CD4-positive, alpha-beta T cell treated with Interleukin-1 beta for 1 hour (primary cell): ENCODE measurements at places on chromosomes 2 and 18.
A peak's percentile ranks its signal among the peaks of the same experiment; 100 is the strongest.

- DNase-seq = no peak
These were observed 471.6 kb downstream of the MBD2 start for GRCh38 chr18:53752781-53753367.

GRCh38 chr2:198587741-198588140 lies 783.3 kb downstream of the PLCL1 start:
- no peak for DNase-seq

DNA sequence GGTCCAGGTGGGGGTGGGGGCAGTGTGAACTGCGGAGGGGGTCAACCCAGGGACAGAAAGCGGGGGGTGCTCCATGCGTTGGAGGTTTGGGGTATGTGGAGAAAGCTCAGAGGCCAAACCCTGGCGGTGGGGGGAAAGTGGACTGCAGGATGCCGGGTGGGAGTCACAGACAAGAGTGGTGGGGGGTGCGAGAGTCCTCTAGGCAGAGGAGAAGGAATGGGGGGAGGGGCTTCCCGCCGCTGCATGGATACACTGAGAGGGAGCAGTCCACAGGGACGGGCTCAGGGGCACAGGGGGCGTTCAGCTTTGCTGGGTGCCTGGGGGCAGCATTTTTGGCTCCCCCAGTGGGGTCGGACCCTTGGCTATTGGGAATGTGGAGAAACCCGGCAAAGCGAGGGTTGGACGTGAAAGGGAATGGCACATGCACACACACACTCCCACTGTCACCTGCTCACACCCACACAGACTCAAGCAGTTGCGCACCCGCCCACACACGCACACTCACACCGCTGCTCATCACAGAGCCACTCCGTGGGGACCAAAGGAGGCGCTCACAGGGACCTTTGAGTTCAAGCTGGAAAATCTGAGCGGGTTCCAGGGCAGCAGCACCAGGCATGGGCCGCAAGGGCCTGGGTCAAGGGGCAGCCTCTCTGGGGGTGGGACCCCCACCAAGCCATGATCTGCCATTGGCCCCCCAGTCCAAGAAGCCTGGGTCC lies 7.7 kb downstream of the GBX2 start:
- no peak for DNase-seq

- no peak for DNase-seq
These were observed 185.0 kb upstream of the PID1 start for GRCh38 chr2:229456091-229456490.

DNA sequence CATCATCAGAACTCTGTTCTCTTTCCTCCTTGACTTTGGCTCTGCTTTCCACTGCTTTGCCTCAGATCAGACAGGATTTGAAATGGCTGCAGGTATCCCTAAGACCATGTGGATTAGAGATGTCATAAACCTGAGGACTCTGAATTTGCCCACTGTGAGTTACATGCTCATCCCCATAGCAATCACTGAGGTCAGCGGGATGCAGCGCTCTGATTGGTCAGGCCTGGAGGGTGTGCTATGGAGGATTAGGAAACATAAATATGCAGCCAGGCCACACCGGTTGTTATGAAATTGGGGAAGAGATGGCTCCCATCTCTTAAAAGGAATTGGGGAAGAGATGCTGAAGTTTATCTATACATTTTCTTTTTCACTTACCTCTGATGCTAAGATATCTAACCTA lies 73.7 kb upstream of the DNAJC10 start:
- DNase-seq = peak; percentile 40

DNA sequence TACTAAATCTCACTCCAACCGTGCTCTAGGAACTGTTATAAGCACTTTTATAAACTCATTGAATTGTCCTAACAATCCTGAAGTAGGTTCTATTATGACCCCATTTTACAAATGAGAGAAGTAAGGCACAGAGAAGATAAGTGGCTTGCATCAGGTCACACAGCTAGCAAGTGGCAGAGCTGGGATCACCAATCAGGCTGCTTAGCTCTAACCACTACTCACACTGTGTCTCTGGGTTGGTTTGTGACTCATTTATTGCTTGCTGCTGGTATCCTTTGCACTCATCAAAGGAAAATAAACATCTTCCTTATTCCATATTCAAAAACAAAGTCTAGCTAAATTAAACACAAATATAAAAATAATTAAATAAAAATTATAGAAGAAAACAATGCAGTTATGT lies 42.5 kb upstream of the IL1R2 start:
- no peak for DNase-seq

- no peak for DNase-seq
These were observed 59.1 kb downstream of the TSHZ1 start for GRCh38 chr18:75269696-75270095.

GRCh38 chr2:154698296-154698720 lies at the start of gene KCNJ3:
Gene KCNJ3, plus strand, starts transcription at chr2:154698695. Its CDS starts 81 bp downstream, at chr2:154698776.
- no peak for DNase-seq

- DNase-seq = no peak
These were observed 91.3 kb downstream of the TNS1 start for GRCh38 chr2:217911283-217912097.

- no peak for DNase-seq
These were observed 152.9 kb downstream of the FAM124B start for GRCh38 chr2:224248944-224249371.

DNA sequence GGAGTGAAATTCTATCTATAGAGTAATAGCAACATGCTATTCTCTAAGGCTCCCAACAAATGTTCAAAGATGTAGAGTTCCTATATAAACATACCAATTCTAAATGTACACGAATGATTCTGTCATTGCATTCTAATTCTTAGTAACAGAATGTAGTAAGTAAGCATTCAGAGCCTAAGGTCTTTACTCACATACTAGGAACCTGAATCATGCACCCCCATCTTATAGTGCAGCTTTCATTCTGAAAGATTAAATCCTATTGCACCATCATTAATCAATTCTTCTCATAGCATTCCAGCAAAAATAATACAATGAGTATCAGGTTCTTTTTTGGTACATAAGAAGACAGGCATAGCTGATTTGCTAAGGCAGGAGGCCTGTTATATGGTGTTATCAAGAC lies 230.0 kb downstream of the NCKAP5 start:
- no peak for DNase-seq

DNA sequence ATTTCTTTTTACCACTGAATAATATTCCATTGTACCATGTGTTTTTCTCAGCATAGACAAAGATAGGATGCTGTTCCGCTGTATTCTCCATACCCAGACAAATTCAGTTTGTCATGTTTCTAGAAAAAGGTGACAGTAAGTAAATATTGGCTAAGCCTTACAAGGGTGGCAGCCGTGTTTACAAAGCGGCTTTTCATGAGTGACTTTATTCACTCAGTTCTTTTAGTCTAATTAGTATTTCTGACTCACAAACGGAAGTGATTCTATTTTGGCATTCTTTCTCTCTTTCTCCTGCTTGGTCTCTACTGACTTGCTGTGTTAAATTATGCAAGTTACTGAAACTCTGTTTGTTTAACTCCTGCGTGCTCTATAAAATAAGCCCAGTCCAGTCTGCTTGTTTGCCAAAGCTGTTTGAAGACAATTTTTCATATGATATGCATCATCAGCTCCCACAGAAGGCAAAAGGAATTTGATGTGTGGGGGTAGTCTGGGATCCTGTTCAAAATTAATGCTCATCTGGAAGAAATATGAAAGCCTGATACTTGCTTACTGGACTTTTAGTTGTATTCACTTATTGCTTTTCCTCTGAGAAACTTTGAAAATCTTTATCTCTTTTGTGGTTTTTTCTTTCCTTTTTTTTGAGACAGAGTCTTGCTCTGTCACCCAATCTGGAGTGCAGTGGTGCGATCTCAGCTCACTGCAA lies 2.3 kb upstream of the PLEKHH2 start:
- DNase-seq = no peak

DNA sequence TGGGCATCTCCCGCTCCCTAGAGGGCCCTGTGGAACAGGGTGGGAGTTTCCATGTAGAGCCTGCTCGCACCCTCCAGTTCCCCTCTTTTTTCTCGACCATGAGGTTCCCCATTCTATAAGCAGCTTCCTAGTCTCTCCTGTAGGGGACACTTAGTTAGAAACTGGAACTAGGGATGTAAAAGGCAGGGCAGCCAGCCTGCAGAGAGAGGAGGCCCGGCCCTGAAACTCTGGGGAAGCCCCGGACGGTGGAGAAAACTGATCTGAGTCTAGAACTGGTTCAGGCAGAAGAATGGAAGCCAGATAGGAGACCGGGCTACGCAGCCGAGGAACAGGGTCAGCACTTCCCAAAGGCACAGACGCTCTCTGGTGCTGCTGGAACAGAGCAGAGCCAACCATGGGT lies 51.6 kb upstream of the ATG16L1 start:
- no peak for DNase-seq

DNA sequence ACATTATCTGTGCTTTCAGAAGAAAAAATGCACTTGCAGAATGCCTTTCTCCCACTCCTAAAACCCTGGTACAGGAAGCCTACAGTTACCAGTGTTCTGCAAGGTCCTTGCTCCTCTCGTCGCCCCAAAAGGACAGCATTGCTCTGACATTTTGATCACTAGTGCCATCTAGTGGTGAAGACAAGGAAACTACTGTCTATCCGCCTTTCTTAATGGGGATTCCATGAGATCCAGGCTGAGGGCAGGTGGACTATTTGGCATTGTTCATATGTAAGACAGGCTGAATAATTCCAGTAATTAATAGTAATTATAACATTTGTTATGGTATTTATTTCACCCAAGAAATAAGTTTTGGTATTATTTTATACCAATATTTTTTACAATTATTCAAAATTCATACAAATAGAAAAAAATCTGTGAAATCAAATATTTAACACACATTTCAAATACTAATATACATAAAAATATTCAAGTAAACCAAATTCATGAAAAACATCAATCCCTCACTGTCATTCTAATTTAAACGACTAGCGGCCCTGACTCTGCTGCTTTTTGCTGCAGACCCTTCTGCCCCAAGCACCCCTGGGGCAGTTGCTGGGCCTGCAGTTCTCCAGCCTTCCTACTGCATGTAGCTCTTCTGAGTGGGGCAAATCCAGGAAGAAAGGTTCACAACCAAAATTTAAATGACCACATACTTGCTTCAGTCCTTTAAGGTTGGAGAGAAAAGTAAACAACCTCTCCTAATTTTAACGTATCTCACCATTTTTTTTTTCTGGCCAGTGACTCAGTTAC lies 19.0 kb downstream of the TPGS2 start:
- DNase-seq = peak; percentile 41

DNA sequence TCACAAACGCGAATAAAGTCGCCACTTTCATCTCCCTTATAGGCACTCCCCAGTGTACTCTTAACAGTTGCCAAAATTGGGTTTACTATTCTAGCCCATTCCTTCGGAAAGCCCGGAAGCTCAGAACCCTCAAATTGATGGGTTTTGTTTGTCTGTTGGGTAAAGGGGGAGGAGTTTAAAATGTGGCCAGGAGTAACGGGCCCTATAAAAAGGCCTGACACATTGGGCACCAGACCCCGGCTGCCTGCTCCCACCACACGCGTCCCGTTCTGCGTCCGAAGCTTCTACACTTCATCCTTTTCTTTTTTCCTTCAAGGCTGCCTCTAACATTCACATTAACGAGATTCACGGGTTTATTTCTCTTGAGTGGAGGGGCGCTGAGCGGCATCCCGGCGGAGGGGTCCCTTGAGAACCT lies 837 bp downstream of the NHEJ1 start:
- DNase-seq = no peak
